ENCODE measurements at places on chromosomes 5 and 9.

DNA sequence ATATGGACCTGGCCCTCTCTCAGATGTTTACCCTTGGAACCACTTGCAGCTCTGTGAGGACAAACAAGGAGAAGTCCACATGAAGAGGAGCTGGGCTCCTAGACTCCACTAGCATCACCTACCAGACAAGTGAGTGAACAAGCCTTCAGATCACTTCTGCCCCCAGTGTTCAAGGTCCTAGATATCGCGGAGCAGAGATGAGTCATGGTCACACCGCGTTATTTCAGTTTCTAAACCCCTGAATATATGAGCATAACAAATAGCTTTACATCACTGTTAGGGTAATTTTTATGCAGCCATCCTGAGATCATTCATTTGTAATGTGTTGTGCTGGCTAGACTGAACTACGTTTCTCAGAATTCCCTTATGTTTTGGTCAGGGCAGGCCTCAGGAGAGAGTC is 77.0 kb upstream of the DAP start:
- no peak for DNase-seq

- DNase-seq, result no peak
Measured at GRCh38 chr5:114702136-114702535, 340.3 kb downstream of the KCNN2 start.

DNA sequence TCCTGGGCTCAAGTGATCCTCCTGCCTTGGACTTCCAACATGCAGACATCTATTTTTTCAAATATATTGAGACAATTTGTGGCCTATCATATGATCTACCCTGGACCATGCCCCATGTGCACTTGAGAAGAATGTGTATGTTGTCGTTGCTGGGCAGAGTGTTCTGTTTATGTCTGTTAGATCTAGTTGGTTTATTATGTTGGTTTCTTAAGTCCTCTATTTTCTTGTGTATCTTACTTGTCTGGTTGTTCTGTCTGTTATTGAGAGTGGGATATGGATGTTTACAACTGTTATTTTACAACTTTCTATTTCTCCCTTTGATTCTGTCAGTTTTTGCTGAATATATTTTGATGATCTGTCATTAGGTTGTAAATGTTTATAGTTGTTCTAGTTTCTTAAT is 10.2 kb upstream of the TMEM171 start:
- no peak for DNase-seq

DNA sequence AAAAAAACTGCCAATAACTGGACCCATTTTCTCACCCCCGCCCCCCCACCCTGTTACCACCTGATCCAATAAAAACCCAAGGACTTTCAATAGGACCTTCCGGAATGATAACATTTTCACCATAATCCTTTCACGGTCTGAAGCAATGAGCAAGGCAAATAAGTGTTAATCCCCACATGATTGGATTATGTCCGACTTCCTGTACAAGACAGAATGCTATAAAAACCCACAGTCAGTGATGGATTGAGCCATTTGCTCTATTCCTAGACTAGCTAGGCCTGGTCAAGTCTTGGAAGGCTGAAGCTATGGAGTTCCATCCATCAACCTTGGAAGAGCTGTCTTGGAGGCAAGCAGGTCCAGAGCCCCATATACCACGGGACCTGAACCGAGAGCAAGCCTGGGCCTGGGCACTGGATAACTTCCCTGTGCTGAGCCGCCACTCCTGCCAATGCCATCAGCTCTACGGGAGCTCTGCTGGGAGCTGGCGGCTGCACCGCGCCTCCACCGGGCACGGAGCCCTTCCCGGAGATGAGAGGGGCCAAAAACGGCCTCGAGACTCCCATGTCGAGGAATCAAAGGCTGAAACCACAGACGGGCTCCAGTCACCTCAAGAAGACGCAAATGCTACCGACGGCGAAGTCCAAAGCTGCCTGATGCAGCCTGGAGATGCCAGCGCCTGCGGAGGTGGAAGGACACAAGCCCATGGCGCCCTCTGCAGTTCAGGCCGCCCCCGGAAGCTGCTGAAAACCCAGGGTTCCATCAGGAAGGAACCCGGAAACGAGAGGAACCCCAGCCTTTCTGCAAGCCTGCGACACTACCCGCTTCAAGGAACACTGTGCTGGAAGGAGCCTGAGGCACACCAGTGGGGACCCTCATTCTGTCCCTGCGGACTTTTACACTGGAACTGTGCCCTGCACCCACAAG is 69.2 kb downstream of the ANXA2R start:
- DNase-seq, result no peak

GRCh38 chr5:79837761-79838551 is 148.3 kb downstream of the CMYA5 start:
- no peak for DNase-seq

DNA sequence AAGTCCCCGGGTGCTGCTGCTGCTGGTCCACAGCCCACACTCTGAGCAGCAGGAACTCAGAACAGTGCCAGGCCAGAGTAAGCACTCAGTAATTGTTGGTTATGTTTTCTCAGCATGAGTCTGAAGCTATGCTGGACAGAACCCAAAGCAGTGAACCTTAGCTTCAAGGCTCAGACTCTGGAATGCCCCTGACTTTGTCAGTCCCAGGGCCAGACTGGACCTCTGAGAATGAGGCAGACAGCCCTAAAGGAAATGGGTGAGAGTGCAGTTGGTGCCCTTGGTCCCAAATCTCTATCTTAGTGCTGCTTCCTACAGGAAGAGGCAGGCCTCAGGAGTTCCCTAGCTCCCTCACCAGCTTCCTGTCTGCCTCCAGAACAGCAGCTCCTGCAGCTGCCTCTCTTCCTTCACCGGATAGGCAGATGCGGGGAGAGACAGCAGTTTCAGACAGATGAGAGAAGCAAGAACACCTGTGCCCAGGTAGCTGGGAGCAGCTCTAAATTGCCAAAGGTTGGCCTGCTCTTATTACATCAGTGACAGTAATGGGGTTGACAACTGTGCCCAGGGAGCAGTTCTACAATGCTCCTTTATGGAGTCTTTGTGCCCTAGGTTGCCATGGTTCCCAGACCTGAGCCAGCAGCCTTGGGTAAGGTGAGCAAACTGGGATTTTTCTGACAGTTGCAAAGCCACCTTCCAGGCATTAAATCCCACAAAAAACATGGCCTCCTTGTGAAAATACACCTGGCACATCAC is 82.2 kb upstream of the CXCL14 start:
- DNase-seq, result no peak

DNA sequence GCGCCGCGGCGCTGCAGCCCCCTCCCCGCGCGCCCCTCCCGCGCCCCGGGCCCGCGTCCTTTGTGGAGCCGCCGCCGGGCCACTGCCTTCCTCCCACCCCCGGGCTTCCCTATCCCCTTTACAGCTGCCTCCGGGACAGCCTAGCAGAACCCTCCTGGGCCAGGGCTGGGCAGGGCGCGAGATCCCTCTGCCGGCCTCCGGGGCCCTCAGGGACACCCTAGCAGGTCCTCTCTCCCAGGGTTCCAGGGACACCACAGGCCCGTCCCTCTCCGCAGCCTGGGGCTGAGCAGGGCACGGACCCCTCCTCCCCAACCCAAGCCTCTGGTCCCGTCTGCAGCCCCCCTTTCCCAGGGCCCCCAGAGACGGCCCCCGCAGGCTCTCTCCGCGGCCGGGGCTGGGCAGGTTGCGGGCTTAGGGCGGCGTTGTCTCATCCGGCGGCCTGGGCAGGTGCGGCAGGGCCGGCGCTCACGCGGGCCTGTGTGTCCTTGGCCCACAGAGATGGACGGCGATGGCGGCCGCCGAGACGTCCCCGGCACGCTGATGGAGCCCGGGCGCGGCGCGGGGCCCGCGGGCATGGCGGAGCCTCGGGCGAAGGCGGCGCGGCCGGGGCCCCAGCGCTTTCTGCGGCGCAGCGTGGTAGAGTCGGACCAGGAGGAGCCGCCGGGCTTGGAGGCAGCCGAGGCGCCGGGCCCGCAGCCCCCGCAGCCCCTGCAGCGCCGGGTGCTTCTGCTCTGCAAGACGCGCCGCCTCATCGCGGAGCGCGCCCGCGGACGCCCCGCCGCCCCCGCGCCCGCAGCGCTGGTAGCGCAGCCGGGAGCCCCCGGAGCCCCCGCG is 710 bp downstream of the WNK2 start:
- no peak for DNase-seq

All from activated gamma-delta T cell (primary cell).